Dermis microvascular lymphatic vessel endothelial cell (primary cell): ENCODE measurements at places on chromosomes 2 and 18.
A peak's percentile ranks its signal among the peaks of the same experiment; 100 is the strongest.

GRCh38 chr2:26598996-26599373 lies 42.2 kb downstream of the CIB4 start:
- DNase-seq: peak; percentile 9

GRCh38 chr2:105590780-105591660 lies 153.7 kb upstream of the NCK2 start:
- no peak for DNase-seq

GRCh38 chr2:56688661-56689060 lies 504.9 kb downstream of the CCDC85A start:
- DNase-seq: no peak

DNA sequence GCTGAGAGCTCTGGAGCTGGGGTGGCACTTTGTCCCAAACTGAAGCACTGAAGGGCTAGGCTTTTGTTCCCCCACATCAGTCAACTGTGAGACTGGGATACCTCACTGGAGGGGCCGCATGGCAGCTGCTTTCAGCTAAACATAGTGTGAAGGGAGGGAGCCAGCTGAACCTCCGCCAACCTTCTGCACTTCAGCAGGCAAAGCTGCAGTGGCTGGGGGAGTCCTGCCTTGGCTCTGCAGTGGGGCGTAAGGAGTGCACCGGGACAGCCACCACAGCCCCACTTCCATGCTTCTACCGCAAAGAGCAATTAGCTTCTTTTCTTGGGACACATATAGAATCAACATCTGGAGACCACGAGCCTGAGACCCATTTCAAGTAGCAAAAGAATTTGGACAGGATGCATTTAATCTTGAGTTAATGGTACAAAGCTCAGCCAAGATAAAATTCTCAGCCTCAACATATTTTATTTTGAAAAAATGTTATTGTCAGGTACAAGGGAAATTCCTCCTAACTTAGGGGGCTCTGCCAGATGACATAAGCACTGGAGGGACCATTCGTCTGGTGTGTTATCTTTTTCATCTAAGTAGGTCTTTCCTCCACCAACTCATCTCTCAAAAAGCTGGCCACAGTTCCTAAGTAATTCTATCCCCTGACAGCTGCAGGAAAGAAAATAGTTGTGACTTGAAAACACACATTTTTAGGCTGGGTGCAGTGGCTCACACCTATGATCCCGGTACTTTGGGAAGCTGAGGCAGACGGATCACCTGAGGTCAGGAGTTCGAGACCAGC lies 25.6 kb upstream of the MYCN start:
- DNase-seq: no peak

GRCh38 chr2:169139993-169140767 lies 70.8 kb downstream of the DHRS9 start:
- DNase-seq: no peak

DNA sequence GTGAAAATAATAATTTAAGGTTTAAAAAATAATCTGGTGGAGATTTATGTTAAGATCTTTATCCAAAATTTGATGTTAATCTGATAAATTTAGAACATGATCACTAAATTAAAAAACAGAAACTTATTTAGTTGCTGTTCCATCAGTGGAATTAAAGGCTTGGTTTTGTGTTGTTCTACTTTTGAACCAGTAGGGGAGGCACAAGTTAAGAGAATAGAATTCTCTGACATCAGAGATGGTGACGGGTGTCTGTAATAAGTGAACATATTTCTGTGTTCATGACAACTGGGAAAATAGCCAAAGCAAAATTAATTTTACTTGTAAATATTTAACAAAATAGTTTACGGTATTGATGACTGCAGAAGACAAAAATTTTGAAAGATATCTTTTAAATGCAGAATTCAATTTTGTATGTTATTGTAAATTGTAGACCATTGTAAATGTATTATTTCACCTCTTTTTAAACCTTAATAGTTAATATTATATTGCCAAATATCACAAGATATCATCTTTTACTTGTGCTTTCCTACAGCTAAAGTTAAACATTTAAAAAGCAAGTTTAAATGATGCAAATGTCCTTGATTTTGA lies 106.0 kb downstream of the UBR3 start:
- peak; percentile 73 for DNase-seq

DNA sequence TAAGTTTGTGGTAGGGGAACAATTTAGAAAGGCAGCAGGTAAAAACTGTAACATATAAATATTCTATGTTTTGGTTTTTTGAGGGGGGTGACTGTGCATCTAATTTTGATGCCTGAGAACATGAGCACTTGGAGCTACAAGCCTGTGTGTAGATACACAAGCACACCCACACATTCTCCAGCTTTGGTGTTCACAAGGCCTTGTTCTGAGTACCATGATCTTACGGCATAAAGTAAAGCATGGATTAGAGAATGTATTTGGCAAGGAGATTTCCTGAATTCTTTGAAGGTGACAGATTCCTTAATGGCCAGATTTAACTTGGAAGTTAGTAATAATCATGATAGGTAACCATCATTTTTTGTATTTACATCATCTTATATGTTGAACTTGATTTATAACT lies 42.7 kb downstream of the MAP3K20 start:
- DNase-seq: no peak

DNA sequence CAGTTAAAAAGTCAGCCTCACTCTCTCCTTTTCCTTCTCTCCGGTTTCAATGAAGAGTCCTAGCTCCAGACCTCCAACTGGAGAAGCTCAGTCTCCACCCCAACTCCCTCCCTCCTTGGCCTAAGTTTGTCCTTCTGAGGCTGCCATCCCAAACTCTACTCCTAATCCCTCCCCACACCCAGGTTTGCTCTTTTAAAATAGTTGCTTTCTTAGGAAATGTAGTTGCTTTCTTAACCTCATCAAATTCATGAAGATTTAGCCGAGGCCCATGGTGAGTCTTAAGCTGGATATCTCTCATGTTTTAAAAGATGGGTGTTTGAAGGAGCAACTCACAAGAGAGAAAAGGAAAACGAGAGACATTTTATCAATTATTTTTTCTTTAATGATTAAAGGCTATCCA lies 937 bp upstream of the LANCL1 start:
- no peak for DNase-seq

DNA sequence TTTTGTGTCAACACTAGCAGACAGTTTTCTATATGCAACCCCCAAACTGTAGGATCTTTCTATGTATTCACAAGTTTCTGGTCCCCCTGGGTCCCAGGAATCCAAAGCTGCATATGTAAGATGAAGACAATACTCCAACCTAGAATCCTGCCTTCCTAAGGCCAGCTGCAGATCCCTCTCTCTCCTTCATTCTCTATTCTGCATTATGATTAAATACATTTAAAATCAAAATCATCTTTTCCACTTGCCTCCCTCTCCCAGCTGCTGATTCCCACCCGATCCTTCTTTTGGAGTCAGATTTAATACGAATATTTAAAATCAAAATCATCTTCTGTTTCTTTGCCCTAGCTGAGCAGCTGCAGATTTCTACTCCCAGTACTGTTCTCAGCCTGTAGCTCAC lies 783.0 kb upstream of the ZEB2 start:
- DNase-seq: no peak

DNA sequence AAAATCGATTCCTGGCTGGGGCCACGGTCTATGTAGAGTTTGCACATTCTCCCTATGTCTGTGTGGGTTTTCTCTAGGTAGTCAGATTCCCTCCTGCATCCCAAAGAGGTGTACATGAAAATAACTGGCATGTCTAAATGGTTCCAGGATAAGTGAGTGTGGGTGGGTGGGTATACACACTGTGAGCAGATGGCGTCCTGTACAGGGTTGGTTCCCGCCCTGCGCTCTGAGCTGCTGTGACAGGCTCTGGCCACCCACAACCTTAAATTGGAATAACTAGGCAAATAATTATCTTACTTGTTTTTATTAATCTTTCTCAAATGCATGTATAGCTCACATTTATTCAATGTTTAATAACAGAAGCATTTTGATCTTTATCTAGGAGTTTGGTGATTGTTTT lies 16.3 kb downstream of the THOC1 start:
- no peak for DNase-seq

DNA sequence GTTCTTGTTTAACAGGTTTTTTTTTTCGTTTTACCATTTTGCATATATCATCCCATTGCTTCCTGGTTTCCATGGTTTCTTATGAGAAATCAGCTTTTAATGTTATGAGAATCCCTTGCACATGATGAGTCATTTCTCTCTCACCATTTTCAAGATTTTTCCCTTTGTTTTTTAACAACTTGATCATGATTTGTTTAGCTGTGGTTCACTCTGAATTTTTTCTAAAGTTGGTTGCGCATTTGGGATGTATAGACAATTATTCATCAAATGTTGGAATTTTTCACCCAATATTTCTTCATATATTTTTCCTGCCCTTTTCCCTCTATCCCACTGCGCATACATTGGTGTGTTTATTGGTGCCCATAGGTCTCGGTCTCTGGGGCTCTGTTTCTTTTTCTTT lies 42.4 kb upstream of the BIN1 start:
- peak; percentile 85 for DNase-seq

GRCh38 chr2:24359129-24360049 lies 947 bp downstream of the ITSN2 start:
- peak; percentile 46 for DNase-seq

- DNase-seq: no peak
Measured at GRCh38 chr2:85753525-85754312, at the start of gene ATOH8. Gene ATOH8, plus strand, starts transcription at chr2:85753991. Its CDS starts 199 bp downstream, at chr2:85754190.

- DNase-seq: no peak
Measured at GRCh38 chr2:109195193-109196045, 66.4 kb downstream of the SH3RF3 start.

- no peak for DNase-seq
Measured at GRCh38 chr2:223008162-223008561, 43.8 kb upstream of the KCNE4 start.

DNA sequence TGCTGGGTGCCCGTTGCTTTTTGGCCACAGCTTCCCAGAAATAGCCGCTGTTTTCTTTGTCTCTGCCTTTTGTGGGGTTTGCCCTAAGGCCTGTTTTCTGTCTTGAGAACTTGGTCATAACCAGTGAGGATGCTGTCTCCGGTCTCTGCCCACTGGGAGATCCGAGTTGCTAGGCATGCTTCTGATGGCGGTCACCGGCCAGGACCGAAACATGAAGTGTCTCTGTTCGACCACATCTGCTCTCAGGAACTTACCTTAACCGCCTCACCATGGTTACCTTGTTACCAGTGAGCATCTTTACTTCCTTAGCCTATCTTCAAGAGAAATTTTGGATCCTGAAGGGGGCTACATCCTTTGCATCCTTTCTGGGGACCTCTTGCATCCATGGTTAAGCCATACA lies 91.9 kb downstream of the RTP5 start:
- DNase-seq: no peak

DNA sequence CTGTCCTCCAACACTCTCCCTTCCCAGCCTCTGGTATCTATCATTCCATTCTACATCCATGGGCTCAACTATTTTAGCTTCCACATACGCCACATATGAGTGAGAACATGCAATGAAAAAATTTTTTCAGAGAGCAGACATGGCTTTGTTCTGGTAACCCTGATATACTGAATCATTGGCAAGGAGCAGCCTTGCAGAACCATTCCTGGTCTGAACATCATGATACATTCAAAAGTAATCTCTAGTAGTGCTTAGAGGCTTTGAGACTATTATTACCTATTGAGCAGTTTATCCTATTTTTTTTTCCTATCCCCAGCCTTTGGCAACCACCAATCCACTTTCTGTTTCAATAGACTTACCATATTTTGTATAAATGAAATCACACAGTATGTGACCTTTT lies 393.1 kb upstream of the KCNH7 start:
- no peak for DNase-seq

GRCh38 chr2:46689993-46690392 lies 210.6 kb downstream of the TMEM247 start:
- no peak for DNase-seq

DNA sequence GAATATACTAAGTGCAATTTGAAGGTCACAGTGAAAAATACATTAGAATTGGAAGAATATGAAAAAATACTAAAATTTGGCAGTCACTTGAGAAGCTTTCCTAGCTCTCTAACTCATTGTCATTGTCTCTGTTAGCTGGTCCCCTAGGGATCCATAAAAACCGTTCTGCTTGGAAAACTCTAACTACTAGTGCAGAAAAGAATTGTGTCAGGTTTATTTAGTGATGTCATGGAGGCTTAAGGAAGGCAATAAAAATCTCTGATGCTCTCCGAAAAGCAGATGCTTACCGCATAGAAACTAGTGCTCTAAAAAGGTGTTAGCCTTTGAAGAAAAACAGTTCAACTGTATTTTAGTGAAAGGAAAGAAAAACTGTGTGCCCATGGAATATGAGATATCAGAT lies 150.1 kb upstream of the DLGAP1 start:
- DNase-seq: no peak

- no peak for DNase-seq
Measured at GRCh38 chr2:85651097-85651496, 16.9 kb downstream of the SFTPB start.

DNA sequence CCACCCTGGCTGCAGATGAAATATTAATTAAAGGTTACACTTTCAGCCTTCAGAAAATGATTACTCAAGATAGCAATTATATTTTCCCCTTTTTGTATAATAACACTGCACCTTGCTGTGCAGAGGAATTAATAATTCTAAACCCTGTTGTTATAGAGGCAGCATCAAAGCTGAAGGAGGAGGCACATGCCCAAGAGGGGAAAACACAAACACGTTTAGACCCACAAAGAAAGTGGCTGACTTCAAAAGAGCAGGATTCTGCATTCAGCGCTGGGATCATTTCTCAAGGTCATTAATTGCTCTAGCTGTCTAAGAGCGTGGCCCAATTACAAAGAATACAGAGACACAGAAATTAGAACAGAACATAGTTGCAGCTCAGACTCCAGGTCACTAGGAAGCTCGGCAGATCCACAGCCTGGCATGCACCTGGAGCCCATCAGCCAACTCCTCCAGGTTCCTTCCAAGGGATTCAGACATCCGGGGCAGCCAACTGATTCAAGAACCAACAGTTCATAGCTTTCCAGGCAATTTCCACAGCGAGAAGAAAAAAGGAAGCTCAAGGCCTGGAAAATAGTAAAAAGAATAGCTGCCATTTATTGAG lies 102.3 kb upstream of the ID2 start:
- no peak for DNase-seq

GRCh38 chr2:96154506-96155380 lies 9.5 kb upstream of the DUSP2 start:
- no peak for DNase-seq

DNA sequence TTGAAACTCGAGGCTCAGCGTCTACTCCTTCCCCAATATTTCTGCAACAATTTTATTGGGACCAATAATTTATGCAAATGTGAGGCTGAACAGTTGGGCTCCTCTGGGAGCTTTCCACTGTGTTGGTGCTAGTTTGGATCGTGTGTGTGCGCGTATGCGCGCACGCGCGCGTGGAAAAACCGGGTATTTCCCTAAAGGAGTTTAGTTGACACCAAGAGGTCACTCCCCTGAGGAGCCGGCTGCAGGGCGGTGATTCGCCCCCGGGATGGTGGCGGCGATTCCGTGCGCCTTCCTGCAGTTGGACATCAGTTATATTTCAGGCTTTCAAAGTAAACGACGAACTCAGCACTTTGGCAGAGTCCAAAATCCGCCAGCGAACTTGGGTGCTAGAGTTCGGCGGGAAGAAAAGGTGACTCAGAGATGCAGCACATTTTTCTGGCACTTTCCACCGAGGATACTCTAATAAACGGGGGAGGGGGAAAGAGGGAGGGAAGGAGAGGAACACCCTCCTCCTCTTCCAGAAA lies 186.5 kb upstream of the FANCL start:
- peak; percentile 32 for DNase-seq
